Activated T-cell treated with anti-CD3 and anti-CD28 coated beads for 24 hours (primary cell): ENCODE measurements at places on chromosomes 11 and 22.

GRCh38 chr11:65355776-65356393, 1.3 kb downstream of the TIGD3 start:
- DNase-seq, result no peak

DNA sequence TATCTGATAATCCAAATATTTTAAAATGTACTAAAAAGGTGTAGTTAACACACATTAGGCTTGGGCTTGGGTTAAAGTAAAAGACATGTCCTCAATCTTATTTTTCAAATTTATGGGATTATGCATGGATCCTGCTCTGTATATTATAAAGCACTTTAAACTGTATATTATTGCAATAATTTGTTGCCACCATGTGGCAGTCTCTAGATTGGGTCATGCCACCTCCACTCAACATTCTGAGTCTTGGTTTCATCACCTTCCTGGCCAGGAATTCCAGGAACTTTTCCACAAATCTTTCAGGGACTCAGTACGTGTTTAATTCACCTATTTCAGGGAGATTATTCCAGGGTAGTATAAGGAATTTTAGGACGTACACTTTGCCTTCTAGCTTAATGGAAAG, 695.5 kb downstream of the FAM181B start:
- no peak for DNase-seq

GRCh38 chr22:36453855-36454378, 27.5 kb downstream of the TXN2 start:
- DNase-seq, result no peak

DNA sequence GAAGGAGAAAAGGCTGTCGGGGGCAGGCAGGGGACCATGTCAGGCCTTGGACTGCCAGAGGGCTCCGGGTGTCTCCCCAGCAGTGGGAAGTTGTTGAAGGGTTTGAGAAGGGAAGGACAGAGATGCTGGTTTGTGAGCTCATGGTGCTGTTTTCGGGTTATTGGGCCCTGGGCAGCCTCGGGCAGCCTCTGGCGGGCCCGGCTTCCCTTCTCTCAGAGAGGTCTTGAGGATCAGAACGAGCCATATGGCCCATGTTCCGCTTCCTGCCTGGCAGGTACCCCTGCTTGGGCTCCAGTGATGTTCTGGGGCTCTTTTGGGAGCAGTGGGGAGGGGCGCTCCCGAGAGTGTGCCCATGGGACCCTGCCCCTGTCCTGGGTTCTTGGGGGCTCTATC, 9.8 kb downstream of the MYRF start:
- DNase-seq, result no peak

DNA sequence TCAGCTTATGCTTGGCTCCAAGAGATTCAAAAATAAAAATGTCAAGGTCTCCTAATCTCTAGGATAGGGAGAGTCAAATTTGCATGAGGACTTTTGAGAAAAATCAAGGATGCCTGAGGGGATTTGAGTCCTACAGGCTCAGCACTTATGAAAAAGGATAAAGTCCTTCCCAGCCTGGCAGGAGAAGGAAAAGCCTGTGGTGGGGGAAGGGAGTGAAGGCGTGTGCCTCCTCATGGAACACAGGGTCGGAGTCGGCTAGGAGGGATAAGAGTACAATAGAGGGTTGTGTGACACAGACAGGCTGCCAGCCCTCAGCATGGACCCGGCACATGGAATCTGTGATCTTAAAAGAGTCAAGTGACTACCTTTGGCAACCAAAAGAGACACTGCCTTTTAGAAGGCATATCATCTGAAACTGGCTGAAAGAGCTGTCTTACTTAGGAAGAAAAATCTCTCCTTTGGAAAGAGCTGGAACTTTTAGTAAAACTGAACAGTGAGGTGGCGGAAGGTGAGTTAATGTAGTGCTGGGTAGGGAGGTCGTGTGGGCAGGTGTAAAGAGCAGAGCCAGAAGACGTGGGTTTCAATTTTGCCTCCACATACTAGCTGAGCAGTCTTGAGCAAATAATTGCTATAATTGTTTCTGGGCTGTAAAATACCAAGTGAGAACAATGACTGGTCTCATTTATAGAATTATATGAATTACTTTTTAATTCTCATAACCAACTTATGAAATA, 58.8 kb upstream of the RDX start:
- no peak for DNase-seq

- DNase-seq, result no peak
Measured at GRCh38 chr11:30197869-30198268, 32.9 kb upstream of the FSHB start.

DNA sequence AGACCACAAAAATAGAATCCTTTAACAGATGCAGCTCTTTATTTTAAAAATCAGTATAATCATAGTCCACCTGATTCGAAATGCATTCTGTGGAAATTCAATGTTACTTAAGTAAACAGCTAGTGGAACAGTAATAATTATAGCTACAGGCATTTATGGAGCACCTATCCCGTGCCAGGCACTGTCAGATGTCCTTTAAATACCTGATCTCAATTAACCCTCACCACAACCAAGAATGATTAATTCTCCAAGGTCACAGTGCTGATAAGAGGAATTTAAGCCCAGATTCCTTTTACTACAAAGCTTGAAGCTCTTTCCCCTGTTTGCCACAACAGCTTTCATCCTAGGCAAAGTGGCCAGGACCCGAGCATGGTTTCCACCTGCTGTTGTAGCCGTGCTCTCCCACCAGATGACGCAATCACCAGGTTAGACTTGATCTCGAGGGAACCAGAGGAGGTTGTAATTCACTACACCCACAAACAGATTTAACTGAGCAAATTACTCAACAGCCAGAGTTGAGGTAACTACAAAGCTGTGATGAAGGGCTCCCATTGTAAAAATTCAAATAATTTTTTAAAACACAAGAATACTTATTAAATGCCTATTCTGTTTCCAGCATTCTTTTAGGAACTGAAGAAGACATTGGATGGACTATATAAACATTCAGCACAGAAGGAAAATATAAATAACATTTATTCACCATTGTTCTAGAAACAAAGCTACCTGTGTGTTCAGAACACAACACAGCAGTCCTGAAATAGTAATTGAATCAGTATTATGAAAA, 10.3 kb downstream of the PRDM10 start:
- no peak for DNase-seq

GRCh38 chr11:131037873-131038272, 121.6 kb upstream of the SNX19 start:
- no peak for DNase-seq

GRCh38 chr22:45843986-45844385, 133.0 kb downstream of the WNT7B start:
- no peak for DNase-seq

GRCh38 chr11:22582151-22582410, 43.5 kb downstream of the FANCF start:
- DNase-seq, result no peak

DNA sequence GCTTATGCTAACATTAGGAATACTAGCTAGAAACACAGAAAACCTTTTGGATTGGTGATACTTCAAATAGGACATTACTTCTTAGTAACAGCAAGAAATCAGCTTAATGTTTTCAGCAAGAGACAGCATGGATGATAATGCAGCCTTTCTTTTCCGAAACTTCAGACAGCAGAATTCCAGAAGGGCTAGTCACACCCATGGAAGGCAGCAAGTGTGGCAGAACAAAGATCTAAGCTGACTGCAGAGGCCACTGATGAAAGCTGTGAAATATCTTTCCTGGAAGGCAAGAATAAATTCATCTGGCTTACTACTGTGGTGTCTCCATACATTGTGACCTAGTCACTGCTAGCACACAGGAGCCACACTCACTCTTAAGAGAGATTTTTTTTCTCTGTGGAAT, 100.3 kb downstream of the CCDC83 start:
- DNase-seq, result no peak

GRCh38 chr11:61793083-61793828, 545 bp downstream of the FEN1 start:
- DNase-seq, result no peak

- no peak for DNase-seq
Measured at GRCh38 chr11:31240340-31240904, 129.1 kb downstream of the DCDC1 start.

- DNase-seq, result no peak
Measured at GRCh38 chr22:19085233-19085718, 36.9 kb downstream of the DGCR2 start.

DNA sequence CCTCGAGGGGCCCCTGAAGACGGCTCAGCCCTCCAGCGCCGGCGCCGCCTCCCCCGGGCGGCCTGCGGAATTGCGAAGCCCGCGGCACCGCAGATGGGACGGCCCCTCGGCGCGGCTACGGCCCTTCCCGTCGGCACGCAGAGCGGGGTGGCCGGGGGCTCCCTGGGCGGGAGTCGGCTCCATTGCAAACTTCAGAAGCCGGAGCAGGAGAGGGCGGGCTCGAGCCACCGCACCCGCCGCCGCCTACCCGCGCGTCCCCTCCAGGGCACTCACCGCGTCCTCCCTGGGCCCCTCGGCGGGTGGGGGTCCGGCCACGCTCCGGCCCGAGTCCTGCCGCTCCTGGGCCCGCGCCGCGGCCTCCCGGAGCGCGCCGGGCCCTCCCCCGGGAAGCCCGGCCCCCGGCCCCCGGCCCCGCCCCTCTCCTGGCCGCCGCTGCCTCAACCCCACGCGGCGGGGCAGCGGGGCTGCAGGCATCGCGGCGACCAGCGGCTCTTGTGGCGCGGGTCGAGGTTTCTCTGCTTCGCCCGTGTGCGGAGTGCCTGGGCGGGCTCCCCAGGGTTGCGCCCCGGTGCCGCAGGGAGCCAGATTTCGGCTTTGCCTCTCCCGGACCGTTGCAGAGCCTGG, at the start of gene PACSIN3:
PACSIN3 (minus strand) TSS at position 359 of the 624 bp plus-strand sequence. CDS start 3,707 bp downstream, outside the sequence.
- DNase-seq, result no peak

- no peak for DNase-seq
Measured at GRCh38 chr22:29291215-29291614, 15.2 kb upstream of the GAS2L1 start.

DNA sequence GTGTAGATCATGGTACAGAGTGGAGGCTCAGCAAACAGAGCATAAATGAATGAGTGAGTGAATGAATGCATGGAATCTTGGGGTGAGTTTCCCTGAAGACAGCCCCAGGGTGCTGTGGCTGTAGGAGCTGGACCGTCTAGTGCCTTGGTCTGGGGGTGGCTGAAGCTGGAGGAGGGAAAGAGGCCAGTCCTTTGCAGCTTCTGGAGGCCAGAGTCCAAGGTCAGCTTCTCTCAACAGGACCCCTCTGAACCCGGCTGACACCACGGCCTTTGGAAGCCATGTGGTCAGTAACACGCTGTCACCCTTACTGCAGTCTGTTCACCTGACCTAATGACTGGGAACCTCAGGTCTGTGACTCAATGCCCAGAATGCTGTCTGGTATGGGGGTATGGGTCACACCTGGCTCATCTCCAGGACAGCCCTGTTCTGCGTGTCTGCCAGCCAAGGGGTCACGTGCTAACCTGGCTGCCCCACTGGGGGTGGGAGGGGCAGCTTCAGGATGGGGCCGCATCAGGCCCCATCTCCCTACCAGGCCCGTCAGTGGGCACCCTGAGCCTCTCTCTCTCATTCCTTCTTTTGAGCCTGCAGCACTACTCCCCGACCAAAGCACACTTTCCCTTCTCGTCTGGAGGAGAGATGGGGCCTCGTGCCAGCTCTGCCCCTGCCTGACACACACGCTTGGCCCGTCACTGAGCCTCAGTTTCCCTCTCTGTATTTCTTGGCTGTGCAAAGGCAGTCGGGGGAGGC, 24.1 kb upstream of the CHKA start:
- no peak for DNase-seq

GRCh38 chr11:78940500-78941225, 366.0 kb upstream of the NARS2 start:
- no peak for DNase-seq

GRCh38 chr11:3002351-3002861, 10.3 kb upstream of the NAP1L4 start:
- DNase-seq, result no peak
